ENCODE measurements at places on chromosomes 1 and 21.

- DNase-seq: no peak
Observed at GRCh38 chr1:13679651-13680050, 20.3 kb upstream of the PRDM2 start.

DNA sequence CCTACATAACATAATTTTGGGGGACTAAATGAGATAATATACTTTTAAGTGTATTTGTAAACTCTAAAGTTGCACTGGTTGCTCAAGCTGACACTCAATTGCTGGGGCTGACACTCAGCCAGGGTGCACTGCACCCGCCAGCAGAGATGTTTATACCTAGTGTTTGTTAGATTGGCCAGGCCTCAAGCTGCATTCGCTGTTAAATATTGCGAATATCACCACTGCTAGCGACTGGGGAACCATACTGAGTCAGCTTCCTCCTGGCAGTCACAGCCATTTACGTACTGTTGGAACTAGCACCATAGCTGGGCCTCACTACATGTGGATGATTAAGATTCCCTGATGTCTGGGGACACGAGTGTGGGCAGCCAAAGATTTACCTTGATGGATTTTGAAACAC, 12.7 kb upstream of the RWDD3 start:
- DNase-seq: no peak

DNA sequence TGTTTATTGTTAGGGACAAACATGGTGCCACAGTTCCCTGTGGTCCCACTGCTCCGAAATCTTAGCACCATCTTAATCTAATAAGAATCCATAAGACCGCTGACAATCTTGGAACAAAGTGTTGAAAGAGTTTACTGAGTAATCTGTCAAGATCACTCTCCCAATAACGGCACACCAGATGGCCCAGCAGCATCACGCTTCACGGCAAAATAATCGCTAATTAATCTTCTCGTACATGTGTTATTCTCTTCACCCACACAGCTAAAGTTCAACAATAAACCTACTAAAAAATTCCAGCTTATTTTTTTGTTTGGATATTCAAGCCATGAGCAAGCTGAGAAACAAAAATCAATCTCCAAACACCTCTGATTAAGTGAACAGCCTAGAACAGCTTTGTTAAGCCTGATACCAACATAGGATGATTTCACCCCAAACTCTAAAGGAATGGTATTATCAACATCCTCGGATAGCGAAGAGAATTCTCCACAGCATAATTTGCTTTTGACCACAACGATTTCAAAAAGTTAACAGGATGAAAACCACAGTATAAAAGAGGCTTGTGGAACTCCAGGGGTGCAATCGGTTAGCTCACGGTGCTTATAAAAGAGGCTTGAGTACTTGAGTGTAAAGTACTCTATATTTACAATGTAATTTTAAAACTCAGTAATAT, 329.9 kb upstream of the GREM2 start:
- no peak for DNase-seq

DNA sequence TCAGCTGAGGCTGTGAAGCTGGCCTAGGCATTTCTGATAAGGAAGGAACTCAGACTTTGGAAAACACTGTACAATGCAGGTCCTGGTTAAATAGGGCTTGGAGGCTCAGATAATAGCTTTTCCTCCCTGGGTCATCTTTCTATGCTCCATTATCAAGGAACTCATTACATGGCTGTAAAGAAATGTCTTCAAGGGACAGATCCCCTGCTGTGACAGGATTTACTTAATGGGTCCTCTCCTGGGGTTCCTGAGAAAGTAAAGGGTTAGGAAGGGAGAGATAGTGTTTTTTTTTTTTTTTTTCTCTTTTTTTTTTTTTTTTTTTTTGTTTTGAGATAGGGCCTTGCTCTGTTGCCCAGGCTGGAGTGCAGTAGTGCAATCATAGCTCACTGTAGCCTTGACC, 14.1 kb upstream of the SVBP start:
- DNase-seq: no peak

GRCh38 chr1:155185783-155186066, 12.1 kb downstream of the TRIM46 start:
- no peak for DNase-seq

DNA sequence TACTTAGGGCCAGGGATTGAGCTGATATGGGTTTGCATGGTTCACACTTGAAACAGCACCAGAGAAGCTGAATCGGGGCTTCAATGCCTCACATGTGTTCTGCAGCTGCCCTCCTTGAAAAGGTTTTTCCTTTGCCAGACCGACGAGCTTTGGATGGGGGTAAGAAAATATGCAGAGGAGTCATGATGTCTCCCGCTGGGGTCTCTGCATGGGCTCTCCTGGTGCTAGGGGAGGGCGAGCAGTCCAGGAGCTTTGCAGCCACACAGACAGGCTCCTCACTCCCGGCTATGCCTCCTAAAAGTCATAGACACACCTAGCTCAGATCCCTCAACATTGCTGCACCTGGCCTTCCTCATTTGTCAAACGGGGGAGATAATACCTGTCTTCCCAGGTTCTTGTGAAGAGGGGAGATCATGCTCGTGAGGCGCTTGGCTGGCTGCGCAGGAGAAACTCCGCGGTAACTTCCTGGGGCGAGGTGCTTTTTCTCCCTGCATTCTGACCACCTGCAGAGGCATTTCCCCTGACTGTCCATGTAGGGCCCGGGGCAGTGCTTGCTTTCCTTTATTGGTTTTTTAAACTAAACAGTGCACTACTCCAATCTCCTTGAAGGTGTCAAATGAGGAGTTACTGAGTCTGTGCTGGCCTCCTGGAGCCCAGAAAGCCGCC, 112.4 kb downstream of the PLXNA2 start:
- no peak for DNase-seq

GRCh38 chr21:42505090-42505726, 8.4 kb upstream of the SLC37A1 start:
- no peak for DNase-seq

- DNase-seq: no peak
Observed at GRCh38 chr1:184669391-184669790, 85.3 kb downstream of the EDEM3 start.

DNA sequence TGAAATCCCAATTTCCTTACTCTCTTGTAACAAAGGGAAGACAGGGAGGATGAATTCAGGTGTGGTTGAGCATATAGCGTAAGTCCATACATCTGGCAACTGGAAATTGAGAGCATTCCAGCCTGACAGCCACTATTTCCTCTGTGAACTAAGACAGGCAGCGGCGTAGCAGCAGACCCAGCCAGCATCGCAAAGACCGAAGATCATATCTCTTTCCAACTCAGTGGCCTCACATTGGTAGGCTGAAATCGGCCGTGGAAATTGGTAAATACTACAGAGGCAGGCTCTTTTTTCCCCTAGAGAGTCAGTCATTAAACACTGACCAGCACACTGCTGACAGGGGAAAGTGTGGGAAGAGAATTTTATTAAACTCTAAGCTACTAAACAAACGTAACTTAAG, 43.4 kb downstream of the TARBP1 start:
- DNase-seq: no peak

- DNase-seq: no peak
Observed at GRCh38 chr1:85850238-85850637, 142.0 kb upstream of the ZNHIT6 start.

GRCh38 chr1:167426716-167427115, 91.6 kb downstream of the CD247 start:
- no peak for DNase-seq

DNA sequence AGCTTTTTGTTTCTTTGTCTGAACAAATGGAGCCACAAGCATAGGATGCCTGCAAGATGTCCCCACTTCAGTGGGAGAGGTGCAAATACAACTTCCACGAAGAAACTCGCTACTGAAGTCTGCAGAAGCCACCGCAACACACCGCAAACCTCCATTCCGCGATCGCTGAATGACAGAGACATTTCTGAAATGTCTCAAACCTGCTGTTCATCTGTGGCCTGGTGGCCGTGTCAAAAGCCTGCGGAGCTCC, 1.0 kb downstream of the TP53BP2 start:
- no peak for DNase-seq

GRCh38 chr1:39141925-39142324, 62.6 kb upstream of the MACF1 start:
- DNase-seq: no peak

DNA sequence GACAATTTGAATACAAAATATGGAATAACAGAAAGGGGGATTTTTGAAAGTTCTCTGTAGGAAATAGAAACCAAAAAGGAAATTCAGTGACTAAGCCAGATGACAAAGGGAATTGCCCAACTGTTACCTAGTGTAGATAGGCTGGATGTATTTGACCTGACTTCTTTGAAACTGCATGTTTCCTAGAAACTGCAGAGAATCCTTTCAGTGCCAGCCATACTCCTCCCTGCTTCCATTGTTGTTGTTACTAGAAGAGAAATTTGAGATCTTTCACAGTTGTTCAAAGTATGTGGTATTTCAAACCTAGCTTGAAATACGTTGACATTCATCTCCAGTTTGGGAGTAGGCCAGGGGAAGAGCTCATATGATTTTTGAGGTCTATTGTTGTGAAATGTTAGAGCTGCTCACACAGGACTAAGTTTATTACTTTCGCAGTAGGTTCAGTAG, 1.8 kb upstream of the GBP5 start:
- no peak for DNase-seq

DNA sequence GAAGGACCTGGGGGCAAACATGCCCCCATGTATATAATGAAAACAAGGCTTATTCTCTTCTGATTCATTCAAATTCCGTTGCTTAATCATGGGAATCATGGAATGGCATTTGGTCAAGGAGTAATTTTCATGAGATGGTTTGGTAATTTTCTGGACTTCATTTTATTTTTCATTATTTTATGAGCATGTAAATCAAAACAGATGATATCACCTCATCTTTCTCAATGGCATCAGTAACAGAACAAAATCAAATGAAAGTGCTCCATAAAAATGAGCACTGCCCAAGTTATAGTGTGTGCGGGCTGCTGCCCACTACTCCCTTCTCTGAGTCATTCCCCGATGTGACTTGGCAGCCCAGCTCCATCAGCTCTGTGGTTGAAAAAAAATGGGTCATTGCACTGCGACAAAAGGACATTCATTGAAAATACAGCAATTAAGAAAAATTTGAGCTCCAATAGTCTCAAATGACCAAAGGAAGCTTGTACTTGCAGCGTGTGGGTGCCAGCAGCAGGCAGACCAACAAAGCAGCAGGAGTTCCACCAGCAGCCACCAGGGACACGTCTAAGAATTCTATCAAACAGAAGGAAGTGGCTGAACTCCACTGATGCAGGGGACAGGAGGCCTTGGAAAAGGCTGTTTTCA, 84.3 kb upstream of the VAV3 start:
- no peak for DNase-seq

GRCh38 chr1:157798211-157798610, 21.3 kb upstream of the FCRL2 start:
- no peak for DNase-seq

- no peak for DNase-seq
Observed at GRCh38 chr1:109994654-109995053, 10.1 kb downstream of the AHCYL1 start.

DNA sequence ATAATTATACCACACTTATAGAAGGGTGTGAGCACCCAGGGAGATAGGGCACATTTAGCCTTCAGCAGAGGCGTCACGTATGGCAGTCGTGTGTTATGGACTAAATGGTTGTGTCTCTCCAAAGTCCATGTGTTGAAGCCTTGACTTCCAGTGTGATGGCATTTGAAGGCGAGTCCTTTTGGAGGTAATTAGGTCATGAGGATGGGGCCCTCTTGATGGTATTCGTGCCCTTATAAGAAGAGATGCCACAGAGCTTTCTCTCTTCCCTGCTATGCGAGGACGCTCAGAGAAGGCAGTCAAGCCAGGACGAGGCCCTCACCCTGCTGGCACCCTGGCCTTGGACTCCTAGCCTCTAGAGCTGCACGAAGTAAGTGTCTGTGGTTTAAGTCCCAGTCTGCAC, 375.0 kb upstream of the C1orf174 start:
- DNase-seq: no peak

- no peak for DNase-seq
Observed at GRCh38 chr1:236273358-236273757, 8.4 kb downstream of the ERO1B start.

- DNase-seq: no peak
Observed at GRCh38 chr1:17370618-17371017, 1.4 kb upstream of the PADI6 start.

DNA sequence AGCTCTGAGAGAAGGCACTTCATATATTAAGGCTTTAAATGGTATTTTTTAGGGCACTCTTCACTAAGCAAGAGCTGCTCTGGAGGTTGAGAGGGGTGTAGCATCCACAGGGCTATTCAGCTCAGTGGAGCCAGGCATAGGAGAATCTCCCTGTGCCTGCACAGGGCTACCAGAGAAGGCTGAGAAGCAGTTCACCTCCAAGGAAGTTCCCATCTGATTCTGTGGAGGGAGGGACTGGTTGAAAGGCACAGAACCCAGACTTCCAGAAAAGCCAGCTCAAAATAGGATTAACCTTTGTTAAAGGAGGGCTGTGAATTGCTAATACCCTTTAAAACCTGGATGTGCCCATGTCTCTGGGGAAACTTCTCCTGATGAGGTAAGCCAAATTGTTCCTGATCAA, 304.5 kb downstream of the TTLL7 start:
- DNase-seq: no peak

DNA sequence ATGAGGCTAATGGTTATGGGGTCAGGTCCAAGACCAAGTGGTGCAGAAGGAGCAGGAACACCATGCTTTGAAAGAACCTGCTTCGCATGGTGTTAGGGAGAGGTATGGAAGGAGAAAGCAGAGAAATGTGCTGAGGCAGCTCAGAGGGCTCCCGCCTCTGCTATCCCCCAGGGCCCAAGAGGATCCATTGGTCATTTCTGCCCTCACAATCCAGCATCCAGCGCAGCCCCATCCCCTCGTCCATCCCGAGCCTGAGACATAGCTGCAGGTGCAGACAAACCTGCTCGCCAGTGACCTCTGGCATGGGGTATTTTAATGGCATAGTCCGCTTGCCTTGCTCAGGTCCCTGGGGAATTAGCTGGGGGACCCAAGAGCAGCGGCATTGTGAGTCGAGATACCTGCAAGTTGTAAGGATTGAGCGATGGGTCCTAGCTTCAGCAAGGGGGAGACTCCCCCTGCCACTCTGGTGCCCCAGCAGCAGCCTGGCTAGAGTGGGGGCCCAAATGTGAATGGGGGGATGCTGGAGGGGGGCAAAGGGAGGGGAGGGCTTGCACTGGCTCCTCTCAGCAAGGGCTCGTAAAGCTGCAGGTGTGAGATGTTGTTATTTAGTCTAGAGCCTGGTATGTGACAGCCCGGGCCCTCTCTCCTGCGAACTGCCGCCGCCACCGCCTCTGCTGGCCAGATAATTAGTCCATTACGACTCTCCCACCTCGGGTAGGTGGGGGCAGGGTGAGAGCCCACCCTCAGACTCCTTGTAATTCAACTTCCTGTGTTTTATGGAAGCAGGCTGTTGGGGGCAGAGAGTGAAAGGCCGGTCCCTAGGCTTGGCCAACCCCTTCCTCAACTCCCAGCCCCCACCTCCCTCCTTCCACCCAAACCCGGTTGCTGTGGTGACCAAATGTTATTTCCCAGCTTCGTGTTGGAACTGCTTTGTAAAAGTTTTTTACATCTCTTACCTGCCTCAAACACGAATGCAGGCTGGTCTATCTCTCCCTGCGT, 118.8 kb downstream of the RNF220 start:
- no peak for DNase-seq

DNA sequence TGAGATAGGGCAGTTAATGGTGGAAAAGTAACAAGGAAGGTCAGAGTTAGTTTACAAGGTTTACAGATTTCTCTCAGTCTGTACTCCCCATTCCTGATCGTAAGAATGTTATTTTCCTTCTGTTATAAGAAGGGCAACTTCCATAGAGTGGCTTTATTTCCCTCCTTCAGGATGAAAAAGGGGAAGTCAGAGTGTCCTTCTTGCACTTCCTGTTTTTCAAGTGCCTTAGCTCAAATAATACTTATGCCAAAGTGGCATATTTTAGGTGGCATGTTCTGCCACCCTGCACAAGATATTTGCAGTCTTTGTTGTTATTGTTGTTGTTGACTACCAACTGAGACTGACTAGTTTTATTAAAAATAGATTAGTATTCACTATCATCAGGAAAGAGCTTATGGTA, 730.7 kb upstream of the ADGRL4 start:
- DNase-seq: no peak

Measured in CMK (cell line).